ENCODE measurements at places on chromosomes 16 and 17.

- DNase-seq, result peak; percentile 85
These were observed 1.3 kb upstream of the TNFSF13 start for GRCh38 chr17:7557147-7557764.

- DNase-seq, result no peak
These were observed 10.8 kb downstream of the SMTNL2 start for GRCh38 chr17:4594931-4595684.

DNA sequence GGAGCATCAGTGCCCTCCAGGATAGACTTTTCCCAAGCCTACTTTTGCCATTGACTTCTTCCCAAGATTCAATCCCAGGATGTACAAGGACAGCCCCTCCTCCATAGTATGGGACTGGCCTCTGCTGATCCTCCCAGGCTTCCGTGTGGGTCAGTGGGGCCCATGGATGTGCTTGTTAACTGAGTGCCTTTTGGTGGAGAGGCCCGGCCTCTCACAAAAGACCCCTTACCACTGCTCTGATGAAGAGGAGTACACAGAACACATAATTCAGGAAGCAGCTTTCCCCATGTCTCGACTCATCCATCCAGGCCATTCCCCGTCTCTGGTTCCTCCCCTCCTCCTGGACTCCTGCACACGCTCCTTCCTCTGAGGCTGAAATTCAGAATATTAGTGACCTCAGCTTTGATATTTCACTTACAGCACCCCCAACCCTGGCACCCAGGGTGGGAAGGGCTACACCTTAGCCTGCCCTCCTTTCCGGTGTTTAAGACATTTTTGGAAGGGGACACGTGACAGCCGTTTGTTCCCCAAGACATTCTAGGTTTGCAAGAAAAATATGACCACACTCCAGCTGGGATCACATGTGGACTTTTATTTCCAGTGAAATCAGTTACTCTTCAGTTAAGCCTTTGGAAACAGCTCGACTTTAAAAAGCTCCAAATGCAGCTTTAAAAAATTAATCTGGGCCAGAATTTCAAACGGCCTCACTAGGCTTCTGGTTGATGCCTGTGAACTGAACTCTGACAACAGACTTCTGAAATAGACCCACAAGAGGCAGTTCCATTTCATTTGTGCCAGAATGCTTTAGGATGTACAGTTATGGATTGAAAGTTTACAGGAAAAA lies 9.7 kb upstream of the CYLD start:
- DNase-seq, result no peak

DNA sequence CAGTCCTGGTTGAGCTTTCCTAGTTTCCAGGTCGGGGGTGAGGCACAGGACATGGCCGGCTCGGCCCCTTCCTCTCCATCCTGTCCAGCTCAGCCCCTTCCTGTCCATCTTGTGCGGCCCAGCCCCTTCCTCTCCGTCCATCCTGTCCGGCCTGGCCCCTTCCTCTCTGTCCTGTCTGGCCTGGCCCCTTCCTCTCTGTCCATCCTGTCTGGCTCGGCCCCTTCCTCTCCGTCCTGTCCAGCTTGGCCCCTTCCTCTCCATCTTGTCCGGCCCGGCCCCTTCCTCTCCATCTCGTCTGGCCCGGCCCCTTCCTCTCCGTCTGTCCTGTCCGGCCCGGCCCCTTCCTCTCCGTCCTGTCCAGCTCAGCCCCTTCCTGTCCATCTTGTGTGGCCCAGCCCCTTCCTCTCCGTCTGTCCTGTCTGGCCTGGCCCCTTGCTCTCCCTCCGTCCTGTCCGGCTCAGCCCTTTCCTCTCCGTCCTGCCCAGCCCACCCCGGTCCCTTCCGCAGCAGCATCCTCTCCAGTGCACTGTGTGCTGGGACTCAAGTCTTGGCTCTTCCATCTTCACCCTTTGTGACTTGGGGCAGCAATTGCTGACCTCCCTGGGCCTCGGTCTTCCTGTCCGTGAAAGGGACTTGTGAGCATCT lies 5.5 kb upstream of the ZNF750 start:
- no peak for DNase-seq

- DNase-seq, result no peak
These were observed 679.0 kb upstream of the CA10 start for GRCh38 chr17:52837492-52837891.

All from vagina (tissue), 2 donors.